A172 (cell line): ENCODE measurements at places on chromosomes 7 and 10. TPM values are rescaled to one million over a fixed set of nuclear protein-coding genes. Genes with fewer than 3 reads are reported as not detected.
A peak's percentile ranks its signal among the peaks of the same experiment; 100 is the strongest.

- DNase-seq = no peak
These were observed 93.8 kb upstream of the HDAC9 start for GRCh38 chr7:18401757-18402156.

- DNase-seq = no peak
These were observed 112.4 kb upstream of the FZD8 start for GRCh38 chr10:35754519-35754918.

DNA sequence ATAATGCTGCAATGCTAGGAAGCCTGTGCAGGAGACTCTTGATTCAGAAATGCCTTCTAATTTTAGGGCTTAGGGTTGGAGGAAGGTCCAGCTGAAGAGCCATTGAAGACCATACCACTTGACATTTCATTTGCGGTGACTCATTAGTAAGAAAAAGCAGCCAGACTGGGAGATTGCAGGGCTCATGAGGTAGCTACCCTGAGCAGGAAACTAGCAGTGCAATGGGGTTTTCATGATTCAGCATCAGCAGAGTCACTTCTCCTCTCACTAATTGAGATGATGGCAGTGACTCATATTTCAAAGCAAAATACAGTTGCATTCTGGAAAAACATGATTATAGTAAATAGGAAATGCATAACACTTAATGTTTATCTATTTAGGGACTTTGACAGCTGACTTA is 434.1 kb downstream of the DNAJB9 start:
- peak; percentile 86 for DNase-seq

Gene CYP2C19
- total RNA-seq = not detected in 2 replicates

GRCh38 chr7:44760034-44760580 is 11.5 kb downstream of the ZMIZ2 start:
- DNase-seq = no peak

Gene CNPY1
- not detected in 2 replicates for total RNA-seq

Gene NUTM2E
- total RNA-seq = 0.07 TPM in 1 of 2 replicates, not detected in the other

Gene VPS50
- 54.3 and 56.0 TPM in 2 replicates for total RNA-seq

DNA sequence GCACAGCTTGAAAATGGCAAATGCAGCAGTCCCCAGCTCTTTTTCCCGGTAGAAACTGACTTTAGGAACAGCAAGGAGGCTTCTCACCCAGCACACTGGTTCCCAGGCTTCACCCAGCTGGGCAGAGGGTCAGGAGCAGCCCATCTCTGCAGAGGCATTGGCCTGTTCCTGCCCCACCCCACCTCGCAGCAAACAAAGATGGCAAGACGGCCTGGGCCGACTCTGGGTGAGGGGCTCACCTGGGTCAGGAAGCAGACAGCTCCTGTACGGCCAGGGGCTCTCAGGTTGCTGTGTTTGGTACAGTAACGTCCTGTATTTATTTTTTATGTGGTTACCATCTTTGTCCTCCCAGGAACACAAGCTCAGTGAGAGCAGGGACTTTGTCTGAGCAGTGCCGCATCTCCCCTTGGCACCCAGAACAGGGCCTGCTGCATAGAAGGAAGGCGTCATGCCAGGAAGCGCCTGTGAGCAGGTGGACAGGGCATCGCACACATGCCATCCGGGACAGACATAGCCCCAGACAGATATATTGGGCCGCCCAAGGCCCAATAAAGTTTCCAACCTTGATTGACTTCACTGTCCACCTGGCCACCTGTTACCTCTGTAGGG is 585.0 kb upstream of the FOXK1 start:
- no peak for DNase-seq
